ENCODE measurements at places on chromosomes 13 and 19.

DNA sequence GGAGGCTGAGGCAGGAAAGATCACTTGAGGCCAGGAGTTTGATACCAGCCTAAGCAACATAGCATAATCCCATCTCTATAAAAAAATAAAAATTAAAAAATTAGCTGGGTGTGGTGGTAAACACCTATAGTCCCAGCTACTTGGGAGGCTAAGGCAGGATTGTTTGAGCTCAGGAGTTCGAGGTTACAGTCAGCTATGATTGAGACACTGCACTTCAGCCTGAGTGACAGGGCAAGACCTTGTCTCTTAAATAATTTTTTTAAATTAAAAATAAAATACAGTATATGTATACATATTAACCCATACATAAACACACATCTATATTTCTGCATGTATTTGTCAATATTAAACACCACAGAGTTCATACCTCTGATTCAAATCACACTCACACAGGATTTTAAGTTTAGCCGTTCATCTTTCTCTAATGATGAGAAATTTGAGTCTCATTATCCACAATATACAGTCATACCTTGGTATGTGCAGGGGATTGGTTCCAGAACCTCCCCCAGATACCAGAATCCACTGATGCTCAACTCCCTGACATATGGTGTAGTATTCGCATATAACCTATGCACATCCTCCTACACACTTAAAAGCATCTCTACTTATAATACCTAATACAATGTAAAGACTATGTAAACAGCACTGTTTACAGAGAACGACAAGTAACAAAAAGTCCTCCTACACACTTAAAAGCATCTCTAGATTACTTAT lies 44.7 kb downstream of the PSPC1 start:
- no peak for DNase-seq

DNA sequence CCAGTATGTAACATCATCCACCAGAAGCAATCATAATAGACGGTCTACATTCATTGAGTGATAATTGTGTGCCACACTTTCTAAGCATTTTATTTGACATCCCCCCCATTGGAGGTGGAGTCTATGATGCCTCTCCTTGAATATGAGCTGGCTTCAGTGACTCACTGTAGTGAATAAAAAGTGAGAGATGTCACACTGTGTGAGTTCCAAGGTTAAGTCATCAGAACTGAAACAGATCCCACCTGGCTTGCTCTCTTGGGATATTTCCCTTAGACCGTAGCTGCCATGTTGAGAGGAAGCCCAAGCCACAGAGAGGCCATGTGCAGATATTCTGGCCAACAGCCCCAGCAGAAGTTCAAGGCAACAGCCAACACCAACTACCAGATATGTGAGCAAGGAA lies 12.6 kb downstream of the RTBDN start:
- no peak for DNase-seq

GRCh38 chr13:23980160-23980551 lies 82.9 kb upstream of the C1QTNF9B start:
- DNase-seq = peak; percentile 35

DNA sequence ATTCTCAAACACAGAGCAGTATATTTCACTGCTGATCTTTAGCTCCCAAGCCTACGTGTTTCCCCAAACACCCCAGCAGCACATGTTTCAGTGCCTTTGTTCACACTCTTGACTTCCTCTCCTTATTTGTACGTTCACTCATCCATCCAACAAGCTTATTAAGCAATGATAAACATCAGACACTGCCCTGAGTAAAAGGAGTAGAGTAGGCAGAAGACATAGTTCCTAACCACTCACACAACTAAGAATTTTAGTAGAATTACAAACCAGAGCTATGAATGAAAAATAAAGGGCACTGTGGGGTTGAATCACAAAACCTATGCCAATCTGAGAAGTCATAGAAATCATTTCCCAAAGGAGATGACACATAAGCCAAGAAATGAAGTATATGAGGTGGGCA lies 213.5 kb downstream of the DIAPH3 start:
- DNase-seq = no peak

DNA sequence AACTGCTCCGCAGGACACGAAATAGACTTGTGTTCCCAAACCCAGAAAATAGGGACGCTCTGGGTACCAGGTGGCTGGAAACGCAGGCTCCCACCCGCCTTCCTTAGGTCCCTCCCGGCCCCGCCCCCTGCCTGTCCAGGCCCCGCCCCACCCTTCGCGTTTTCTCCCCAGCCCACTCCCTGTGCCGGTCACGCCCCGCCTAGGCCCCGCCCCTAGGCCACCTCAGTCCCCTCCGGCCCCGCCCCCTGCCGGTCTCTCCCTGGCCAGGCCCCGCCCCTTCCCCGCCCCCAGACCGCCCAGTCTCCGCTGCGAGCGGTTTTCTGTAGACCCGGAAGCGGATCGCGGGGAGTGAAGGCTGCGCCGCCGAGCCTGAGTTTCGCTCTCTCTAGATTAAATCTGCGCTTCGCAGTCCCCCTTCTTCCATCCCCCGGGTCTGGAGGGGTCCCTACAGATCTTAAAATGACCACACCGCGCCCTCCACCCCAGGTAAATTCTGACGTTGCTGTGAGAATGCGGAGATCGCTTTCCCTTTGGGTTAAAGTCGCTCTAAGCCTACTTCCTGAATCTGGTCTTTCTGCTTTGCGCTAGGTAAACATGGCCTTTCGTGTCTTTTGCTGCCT lies 3.7 kb upstream of the ZNF665 start:
- peak; percentile 29 for DNase-seq

DNA sequence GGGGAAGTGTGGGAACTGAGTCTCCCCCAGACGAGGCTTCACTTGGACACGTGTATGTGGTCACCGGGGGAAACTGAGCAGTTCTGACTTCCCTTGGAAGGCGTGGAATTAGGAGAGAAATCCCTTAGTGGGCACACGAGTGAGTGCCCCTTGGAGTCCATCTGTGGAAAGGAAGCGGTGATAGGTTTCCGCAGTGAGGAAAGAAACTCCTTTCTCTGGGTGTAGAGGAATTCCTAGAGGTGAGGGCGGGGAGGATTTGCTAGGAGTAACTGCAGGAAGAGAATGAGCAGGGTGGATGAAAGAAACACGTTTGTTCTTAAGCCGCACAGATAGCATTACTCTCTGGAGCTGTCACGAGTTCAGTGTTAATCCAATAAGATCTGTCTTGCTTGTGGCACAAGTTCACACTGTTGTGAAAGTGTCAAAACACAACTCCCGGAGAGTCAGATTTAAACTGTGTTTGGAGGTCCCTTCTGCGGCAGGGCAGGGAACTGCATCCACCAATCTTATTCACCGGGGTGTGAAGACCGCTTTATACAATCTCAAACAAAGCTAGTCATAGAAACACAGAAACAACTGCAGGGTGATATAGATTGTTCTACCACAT lies 1.2 kb downstream of the KL start:
- DNase-seq = peak; percentile 20

DNA sequence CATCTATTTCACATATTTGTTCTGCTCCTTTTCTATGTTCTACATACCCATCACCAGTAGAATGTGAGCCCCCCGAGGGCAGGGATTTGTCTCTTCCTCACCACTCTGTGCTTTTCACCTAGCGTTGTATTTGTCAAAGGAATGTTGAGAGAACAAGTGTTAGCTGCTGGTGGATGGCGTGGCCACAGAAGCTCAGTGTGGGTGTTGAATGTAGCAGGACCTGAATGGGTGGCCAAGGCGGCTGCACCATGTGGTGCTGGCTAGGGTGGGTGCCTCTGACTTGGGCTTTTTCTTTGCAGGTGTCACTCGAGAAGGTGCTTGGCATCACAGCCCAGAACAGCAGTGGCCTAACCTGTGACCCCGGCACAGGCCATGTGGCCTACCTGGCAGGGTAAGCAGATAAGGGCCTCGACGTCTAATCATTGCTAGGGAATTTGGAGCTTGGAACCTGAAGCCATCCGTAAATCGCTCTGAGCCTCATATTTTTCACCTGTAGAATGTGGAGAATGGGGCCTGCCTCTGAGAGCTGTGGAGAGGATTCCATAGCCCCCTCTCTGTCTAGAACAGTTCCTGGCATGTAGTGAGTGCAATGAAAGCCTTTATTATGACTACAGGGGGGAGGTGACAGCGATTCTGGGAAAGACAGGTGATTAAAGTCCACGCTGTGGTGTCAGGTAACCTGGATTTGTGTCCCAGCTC lies 3.9 kb downstream of the WDR62 start:
- DNase-seq = peak; percentile 51

DNA sequence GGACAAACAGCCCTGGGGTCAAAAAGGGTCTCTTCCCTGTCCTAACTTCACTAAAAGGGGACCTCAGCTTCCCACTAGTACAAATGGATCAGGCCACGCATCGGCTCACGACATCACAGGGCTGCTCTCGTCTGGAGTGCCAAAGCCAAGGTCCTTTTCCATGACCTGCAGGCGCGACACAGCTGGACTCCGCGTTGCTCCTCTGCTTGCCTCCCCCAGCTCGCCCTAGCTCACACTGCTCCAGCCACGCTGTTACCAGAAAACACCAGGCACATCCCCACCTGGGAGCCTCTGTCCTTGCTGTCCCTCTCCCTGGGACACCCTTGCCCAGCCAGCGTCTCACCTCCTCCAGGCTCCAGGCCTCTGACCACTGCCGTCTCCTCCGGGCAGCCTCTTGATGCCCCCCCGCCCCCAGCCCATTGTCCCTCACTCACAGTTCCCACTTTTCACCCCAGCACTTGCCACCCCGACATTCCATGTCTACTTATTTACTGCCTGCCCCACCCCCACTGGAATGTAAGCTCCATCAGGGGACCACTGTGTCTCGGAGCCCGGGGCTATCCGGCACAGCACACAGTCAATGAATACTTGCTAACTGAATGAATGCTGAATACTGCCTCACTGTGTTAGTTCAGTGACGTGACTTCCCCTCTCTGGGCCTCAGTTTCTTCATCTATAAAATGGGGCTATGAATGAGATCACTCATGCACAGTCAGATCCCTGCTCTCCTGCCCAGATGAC lies 20.7 kb downstream of the AKT2 start:
- no peak for DNase-seq

- no peak for DNase-seq
Observed at GRCh38 chr13:70964874-70965273, 856.6 kb upstream of the KLHL1 start.

DNA sequence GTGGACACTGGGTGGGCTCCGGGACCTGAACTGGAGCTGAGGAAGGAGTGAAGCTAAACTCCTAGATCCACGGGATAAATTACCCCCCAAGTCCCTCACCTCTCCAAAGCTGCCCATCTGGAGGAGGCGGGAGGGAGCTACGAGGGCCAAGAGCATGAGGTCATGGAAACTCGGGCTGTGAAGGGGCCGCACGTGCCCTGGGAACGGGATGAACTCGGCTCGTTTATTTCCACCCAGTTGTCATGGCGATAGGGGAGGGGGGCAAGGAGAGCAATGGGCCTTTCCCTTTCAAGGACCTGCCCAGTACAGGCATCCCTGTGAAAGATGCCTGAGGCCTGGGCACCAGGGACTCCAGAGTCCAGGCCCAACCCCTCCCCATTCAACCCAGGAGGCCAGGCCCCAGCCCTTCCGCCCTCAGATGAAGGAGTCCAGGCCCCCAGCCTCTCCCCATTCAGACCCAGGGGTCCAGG lies 3.8 kb downstream of the PPP1R12C start:
- DNase-seq = no peak

- peak; percentile 37 for DNase-seq
Observed at GRCh38 chr19:19120308-19121231, 17.7 kb downstream of the TMEM161A start.

- DNase-seq = no peak
Observed at GRCh38 chr13:40390401-40390916, 276.0 kb downstream of the FOXO1 start.

DNA sequence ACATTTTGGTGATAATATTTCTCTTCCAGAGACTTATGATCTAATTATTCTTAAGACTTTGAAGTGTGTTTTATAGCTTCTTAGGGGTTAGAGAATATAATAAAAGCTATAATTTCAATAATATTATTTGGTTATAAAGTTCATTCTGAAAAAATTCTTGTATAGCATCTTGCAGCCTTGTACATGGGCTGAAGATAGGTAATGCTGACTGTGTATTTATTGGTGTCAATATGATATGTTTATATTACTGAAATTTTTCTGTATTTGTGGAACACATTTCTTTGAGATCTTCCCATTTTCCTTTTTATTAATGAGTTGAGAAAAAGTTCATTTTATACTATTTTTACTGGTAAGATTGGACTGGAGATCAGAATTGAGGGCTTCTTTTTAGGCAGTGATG lies 87.8 kb downstream of the TDRD3 start:
- DNase-seq = no peak

DNA sequence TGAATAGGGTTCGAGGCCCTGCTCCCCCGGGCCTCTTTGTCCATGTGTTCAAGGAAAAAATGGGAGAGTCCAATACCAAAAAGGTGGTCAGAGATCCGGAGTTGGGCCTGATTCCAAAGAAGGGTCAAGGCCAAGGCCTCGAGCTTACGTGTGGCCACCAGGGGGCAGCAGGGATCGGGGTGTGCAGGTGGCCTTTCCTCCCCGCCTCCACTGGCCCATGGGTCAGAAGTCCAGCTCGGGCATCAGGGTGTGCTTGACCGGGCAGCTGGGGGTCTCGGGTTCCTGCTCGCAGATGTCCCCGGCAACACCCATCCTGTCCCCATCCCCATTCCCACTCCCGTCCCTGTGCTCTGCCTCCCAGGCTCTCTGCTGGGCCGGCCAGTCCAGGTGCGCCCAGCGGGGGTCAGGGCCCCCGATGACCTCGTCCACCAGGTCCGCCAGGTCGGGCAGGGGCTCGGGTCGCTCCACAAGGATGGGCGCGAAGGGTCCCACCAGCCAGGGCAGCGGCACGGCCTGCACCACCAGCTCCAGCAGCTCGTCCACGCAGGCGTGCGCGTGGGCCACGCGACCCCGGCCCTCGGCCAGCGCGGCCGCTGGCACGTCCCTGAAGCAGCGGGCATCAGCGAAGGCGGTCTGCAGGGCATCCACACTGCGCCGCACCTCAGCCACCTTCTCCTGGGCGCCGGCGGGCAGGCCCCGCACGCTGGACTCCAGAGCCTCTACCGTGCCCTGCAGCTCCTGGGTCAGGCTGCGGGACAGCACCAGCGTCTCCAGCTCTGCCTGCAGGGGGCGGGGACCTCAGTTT lies 5.2 kb upstream of the PLIN4 start:
- no peak for DNase-seq

GRCh38 chr13:113195360-113195759 lies 13.1 kb downstream of the PCID2 start:
- DNase-seq = no peak

- no peak for DNase-seq
Observed at GRCh38 chr19:37932985-37933936, 26.3 kb downstream of the SIPA1L3 start.

DNA sequence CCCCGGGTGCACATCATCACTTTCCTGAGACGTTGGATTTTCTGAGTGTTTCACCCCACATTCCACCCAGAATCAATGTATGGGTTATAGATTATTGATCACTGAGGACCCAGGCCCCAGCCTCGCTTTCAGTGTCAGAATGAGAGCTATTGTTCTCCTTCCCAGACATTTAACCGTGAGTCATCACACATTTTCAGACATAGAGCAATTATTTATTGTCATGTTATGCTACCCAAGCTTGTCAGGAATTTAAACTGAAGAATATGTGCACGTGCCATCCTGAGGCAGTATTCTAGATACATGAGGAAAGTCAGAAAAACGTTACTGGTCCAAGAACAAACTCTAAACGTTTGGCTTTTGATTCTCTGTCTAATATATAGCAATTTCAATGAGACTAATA lies 276.6 kb upstream of the ZNF507 start:
- DNase-seq = no peak

- DNase-seq = no peak
Observed at GRCh38 chr19:4984438-4984990, 15.6 kb downstream of the KDM4B start.

Data from NCI-H526 (cell line).